Fibroblast of the aortic adventitia (primary cell): ENCODE measurements at places on chromosomes 11 and 22. TPM values are rescaled to one million over a fixed set of nuclear protein-coding genes. Genes with fewer than 3 reads are reported as not detected.

Gene TREH
- total RNA-seq, result not detected in 2 replicates

Gene UBQLNL
- 0.36 and 0.41 TPM in 2 replicates for total RNA-seq

Gene FGF19
- not detected in 2 replicates for total RNA-seq

Gene CDC42BPG
- 0.08 and 0.09 TPM in 2 replicates for total RNA-seq

Gene GGTLC2
- not detected in 2 replicates for total RNA-seq

Gene OR4C3
- total RNA-seq, result not detected in 2 replicates

Gene LRP4
- total RNA-seq, result 4.7 and 9.7 TPM in 2 replicates

Gene LGALS12
- 1.3 TPM in 1 of 2 replicates, not detected in the other for total RNA-seq

Gene C11orf97
- total RNA-seq, result not detected in 2 replicates

Gene MYOD1
- total RNA-seq, result not detected in 2 replicates

Gene HBB
- not detected in 2 replicates for total RNA-seq

Gene PGA5
- not detected in 2 replicates for total RNA-seq

Gene LDLRAD3
- 8.6 and 10.8 TPM in 2 replicates for total RNA-seq
